ENCODE measurements at places on chromosomes 1 and 21. TPM values are rescaled to one million over a fixed set of nuclear protein-coding genes. Genes with fewer than 3 reads are reported as not detected.

The ADAMTS1 gene
- total RNA-seq: 17.8 TPM

The NBPF4 gene
- not detected for total RNA-seq

The CGN gene
- total RNA-seq: 30.9 TPM

The PTGFR gene
- total RNA-seq: not detected

The SYCP1 gene
- not detected for total RNA-seq

The KCNQ4 gene
- 1.4 TPM for total RNA-seq

The TTC22 gene
- total RNA-seq: 0.59 TPM

The CYP4A22 gene
- not detected for total RNA-seq

The SPRR2A gene
- total RNA-seq: not detected

The GSTM1 gene
- total RNA-seq: 19.5 TPM

The ATP6V1G3 gene
- not detected for total RNA-seq

The SPRR2G gene
- total RNA-seq: not detected

The ORC1 gene
- total RNA-seq: 46.4 TPM

The CHIT1 gene
- total RNA-seq: not detected

The VN1R5 gene
- not detected for total RNA-seq

The FABP3 gene
- total RNA-seq: 9.0 TPM

The LY9 gene
- total RNA-seq: not detected

The HLX gene
- 0.88 TPM for total RNA-seq

The LRRC8B gene
- total RNA-seq: 33.2 TPM

The FCRL4 gene
- total RNA-seq: not detected

The ANGEL2 gene
- total RNA-seq: 42.4 TPM

The FCMR gene
- total RNA-seq: not detected

The TRIM58 gene
- total RNA-seq: 1.7 TPM

The RHCE gene
- 0.26 TPM for total RNA-seq

The FAM43B gene
- 0.20 TPM for total RNA-seq

The OR6N1 gene
- total RNA-seq: not detected

The CD53 gene
- total RNA-seq: 0.15 TPM

The IL10 gene
- not detected for total RNA-seq

The SFPQ gene
- total RNA-seq: 547 TPM

The KCND3 gene
- 0.15 TPM for total RNA-seq
